ENCODE measurements at places on chromosomes 12 and 14.

GRCh38 chr12:52813885-52814709, at the start of gene KRT4:
TSS of gene KRT4 (minus strand) at chr12:52814116. CDS start at chr12:52814058, 58 bp downstream.
- DNase-seq = no peak

- DNase-seq = no peak
Observed at GRCh38 chr14:69048456-69048855, 69.4 kb upstream of the ACTN1 start.

DNA sequence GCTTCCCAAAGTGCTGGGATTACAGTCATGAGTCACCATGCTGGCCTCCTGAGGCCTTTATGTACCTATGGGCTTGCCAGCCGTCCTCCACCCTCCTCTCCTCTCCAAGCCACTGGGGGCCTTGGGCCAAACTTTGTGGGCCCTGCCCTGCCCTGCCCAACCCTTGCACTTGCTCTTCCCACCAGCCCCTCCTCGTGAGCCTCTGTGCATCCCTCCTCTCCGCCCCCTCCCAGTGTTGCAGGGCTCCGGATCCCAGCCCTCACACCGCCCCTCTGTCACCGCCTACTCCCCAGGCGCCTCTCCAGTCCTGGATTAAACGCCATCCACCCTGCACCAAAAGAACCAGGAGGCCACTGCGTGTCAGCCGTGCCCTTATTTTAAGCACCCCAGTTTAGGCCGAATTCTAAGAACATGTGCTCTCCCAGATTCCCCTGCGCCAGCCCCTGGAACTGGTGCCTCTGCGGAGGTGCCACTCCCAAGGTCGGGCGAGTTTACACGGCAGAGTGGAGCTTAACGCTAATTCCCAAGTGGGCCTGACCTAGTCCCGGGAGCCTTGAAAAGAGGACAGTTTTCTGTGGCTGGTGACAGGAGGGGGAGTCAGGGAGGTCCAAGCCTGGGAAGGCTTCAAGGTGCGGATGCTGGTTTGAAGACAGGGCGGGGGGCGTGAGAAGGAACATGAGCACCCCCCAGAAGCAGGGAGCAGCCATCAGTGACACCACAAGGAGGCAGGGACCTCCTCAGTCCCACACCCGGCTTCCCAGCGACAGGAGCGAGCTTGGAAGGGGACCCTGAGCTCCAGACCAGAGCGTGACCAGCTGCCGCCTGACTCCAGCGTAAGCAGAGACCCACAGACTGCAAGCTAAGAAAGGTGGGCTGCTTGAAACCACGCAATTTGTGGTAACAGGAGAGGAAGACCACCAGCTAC, 21.2 kb upstream of the CDCA4 start:
- DNase-seq = no peak

- DNase-seq = no peak
Observed at GRCh38 chr12:102549691-102550090, 69.3 kb upstream of the IGF1 start.

- no peak for DNase-seq
Observed at GRCh38 chr14:96574633-96575632, 72.8 kb downstream of the PAPOLA start.

GRCh38 chr12:9944391-9944790, 12.2 kb upstream of the CLEC2A start:
- DNase-seq = no peak
